ENCODE measurements at places on chromosomes 12 and 14. TPM values are rescaled to one million over a fixed set of nuclear protein-coding genes. Genes with fewer than 3 reads are reported as not detected.

Gene FGF23
- not detected for total RNA-seq

Gene RPGRIP1
- total RNA-seq = 0.23 TPM

Gene DGLUCY
- 15.9 TPM for total RNA-seq

Gene SERPINA1
- total RNA-seq = 3.1 TPM

Gene CLEC4C
- not detected for total RNA-seq

Gene FOXM1
- total RNA-seq = 97.8 TPM

Gene FAM161B
- 1.9 TPM for total RNA-seq

Gene KRT72
- total RNA-seq = not detected

Gene MYO1H
- not detected for total RNA-seq

Gene NKX2-1
- not detected for total RNA-seq

Gene RFLNA
- not detected for total RNA-seq

Gene ZC2HC1C
- total RNA-seq = 3.0 TPM

Gene C14orf180
- not detected for total RNA-seq

Gene RARG
- 29.0 TPM for total RNA-seq

Gene TBC1D30
- total RNA-seq = 1.7 TPM

Gene DLK1
- 0.42 TPM for total RNA-seq

Gene MIPOL1
- total RNA-seq = 2.6 TPM

Gene GALNT4
- total RNA-seq = 2.9 TPM

Gene BEST3
- total RNA-seq = 2.7 TPM

Gene NINJ2
- total RNA-seq = 0.49 TPM
